ENCODE measurements at places on chromosomes 13 and 19.

DNA sequence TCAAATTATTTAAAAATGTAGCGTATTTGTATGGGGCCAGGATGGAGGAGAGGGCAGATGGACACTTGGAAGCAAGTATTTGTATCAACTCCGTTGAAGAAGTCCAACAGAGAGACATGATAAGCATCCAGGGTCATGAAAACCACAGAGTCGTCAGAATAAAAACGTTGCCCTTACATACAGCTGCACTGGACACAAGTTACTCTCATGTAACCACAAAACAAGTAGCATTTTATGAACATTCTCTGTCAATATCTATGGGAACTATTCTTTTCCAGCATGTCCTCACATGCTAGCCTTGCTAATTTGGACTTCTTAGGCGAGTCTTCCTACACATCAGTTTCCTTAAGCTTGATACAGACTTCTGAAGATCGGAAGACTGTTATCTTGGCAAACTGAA lies 35.0 kb downstream of the EFNB2 start:
- no peak for DNase-seq

DNA sequence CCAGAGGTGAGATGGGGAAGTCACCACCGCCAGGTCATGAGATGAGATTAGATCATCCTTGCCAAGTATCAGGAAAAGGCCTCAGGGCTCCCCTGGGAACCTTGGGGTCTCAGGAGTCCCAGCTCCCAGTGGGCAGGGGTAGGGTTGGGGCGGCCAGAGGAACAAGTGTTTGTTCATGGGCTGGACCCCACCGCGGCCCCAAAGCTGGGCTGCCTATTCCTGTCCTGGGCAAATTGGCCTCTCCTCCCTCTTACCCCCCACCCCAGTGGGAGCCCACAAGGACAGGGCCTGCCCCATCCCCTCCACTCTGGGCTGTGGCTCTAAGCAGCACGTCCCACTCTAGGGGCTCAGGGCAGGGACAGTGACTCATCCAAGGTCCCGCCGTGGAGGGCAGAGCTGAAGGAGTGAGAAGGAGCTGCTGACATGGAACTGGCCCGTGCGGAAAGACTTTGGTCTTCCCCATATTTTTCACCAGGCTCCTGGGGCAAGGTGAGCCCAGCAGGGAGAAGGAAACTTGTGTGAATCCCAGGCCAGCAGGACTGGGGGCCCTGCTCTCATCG lies 4.0 kb upstream of the HCN2 start:
- DNase-seq, result no peak

DNA sequence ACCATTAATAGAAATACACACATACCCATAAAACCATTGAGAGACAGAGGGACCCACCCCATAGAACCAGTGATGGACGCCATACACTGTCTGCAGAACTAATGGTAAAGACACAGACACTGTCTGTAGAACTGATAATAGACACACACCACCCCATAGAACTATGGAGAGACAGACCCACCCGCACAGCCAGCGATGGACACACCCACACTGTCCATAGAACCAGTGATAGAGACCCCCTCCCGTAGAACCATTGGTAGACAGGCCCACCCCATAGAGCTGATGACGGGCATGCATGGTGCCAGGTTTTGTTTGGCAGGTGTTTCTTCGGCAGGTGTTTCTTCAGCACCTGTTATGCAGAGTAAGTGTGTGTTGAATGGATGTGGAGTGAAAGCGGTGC lies 88.3 kb upstream of the TEX29 start:
- DNase-seq, result no peak

DNA sequence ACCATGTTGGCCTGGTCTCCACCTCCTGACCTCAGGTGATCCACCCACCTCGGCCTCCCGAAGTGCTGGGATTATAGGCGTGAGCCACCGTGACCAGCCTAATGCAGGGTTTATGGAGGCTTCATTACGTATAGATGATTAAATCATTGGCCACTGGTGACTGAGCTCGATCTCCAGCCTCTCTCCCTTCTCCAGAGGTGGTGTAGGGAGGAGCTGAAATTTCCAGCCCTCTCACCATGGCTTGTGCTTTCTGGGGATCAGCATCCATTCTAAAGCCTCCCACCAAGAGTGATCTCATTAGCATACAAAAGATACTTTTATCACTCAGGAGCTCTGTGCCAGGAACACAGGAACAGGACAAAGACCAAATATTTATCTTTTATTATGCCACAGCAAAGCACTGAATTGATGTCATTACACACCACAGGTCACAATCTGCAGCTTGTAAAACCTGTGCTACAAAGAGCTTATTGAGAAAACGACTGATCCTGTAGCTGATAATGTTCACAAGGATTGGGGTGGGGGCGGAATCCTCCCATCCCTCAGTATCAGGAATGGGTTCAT lies 32.4 kb downstream of the RHPN2 start:
- DNase-seq, result no peak

DNA sequence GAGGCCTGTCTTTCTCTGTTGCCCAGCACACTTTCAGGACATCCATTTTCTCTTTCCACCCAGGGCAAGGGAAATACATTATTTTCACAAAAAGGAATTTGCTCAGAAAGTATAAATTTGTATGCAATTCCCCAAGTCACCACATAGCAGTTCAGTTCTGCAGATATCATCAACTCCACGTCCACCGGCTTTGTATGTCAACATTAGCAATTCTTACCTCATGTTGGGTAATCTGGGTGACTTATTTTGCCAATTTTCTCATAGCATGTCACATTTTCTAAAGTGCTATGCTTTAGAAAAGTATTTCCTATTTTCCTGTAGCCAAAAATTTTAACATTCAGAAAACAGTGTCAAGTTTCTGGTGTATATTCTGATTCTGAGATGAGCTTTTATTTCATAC lies 501.8 kb downstream of the EFNB2 start:
- no peak for DNase-seq

DNA sequence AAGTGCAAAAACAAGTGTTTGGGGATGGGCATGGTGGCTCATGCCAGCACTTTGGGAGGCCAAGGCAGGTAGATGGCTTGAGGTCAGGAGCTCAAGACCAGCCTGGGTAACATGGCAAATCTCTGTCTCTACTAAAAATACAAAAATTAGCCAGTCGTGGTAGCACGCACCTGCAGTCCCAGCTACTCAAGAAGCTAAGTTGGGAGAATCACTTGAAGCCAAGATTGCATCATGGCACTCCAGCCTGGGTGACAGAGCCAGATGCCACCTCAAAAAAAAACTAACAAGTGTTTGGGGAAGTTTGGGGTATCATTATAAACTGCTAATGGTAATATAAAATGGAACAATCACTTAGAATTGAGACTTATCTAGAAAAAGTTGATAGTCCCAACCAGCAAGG lies 24.6 kb downstream of the XPO4 start:
- no peak for DNase-seq

DNA sequence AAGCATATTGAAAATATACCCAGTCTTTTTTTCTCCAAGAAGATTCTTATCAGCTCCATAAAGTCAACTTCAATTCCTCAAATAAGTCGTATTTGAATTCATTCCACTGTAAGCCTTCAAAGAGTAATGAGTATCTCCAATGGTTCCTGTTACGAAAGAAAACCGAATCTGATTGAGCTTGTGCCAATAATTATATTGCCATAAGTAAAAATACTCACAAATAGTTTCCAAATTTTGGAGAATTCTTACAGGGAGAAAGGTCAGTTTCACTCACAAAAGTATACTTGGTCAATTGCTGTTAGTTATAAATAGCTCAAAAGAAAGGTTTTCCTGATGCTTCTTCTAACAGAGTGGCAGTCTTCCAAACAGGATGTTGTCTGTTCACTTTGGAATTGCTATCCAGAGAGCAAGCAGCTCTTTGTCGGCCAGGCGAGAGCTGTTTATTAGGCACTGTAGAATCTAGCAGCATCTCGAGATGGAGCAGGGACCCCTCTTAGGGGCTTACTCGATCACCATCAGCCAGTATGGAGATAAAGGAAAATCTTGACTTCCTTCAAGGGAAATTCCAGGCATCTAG lies 13.5 kb downstream of the ERICH4 start:
- DNase-seq, result no peak

GRCh38 chr19:13985771-13986347 lies 20.3 kb downstream of the RFX1 start:
- no peak for DNase-seq

GRCh38 chr19:39970425-39970674 lies 615 bp upstream of the PSMC4 start:
- DNase-seq, result no peak

GRCh38 chr13:91383836-91384235 lies 14.6 kb upstream of the GPC5 start:
- no peak for DNase-seq

GRCh38 chr13:29523199-29523961 lies 72.1 kb downstream of the SLC7A1 start:
- no peak for DNase-seq

GRCh38 chr19:47239610-47240296 lies 8.8 kb upstream of the BBC3 start:
- peak; percentile 55 for DNase-seq

- DNase-seq, result peak; percentile 16
These were observed 735 bp upstream of the FLT1 start for GRCh38 chr13:28495538-28496187.

DNA sequence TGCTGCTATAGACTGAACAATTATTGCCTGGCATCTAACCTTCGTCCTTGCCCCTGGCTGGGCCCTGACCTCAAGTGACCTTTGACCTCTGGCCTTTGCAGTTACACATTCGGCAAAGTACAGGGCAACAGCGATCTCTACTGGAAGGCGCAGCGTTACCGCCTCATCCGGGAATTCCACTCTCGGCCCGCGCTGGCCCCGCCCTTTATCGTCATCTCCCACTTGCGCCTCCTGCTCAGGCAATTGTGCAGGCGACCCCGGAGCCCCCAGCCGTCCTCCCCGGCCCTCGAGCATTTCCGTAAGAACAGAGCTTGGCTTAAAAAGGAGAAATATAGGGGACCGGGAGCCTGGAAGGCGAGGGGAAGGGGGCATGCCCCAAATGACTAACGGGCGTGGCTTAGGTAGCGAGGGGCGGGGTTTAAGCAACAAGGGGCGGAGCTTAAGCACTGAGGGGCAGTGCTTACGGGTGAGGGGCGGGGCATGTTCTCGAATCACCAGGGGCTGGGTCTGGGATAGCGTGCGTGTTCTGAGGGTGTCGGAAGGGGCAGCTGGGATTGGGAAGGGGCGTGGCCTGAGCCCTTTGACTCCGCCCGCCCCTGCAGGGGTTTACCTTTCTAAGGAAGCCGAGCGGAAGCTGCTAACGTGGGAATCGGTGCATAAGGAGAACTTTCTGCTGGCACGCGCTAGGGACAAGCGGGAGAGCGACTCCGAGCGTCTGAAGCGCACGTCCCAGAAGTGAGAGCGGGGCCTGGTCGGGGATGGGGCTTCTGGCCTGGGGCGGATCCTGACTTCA lies 52.7 kb downstream of the TRPM4 start:
- no peak for DNase-seq

DNA sequence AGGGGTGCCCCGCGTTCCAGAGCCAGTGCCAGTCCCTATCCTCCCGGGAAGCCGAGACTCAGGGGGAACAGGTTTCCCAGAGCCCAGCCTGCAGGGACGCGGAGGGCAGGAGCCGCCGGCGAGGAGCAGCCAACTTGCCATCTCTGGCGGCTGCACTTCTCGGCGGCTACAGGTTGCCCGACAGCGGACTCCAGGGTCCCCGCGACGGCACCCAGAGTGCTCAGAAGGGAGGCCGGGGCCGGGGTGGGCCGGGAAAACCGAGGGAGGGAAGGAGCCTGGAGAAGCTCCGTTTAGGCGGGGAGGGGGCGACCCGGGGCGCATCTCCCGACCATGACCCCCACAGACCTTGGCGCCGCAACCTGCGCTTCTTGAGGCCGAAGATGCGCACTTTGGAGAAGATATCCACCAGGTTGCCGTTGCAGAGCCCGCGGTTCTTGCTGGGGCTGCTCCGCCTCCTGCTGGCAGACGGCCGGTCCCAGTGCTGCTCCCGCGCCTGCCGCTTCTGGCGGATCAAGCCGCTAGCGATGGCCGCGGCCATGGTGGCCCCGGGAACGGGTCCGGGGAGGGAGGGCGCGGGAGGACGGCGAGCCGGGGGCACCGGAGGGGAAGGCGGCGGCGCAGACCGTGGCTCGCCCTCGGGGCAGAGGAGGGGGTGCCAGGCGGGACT lies 463.8 kb downstream of the ITGBL1 start:
- peak; percentile 42 for DNase-seq

DNA sequence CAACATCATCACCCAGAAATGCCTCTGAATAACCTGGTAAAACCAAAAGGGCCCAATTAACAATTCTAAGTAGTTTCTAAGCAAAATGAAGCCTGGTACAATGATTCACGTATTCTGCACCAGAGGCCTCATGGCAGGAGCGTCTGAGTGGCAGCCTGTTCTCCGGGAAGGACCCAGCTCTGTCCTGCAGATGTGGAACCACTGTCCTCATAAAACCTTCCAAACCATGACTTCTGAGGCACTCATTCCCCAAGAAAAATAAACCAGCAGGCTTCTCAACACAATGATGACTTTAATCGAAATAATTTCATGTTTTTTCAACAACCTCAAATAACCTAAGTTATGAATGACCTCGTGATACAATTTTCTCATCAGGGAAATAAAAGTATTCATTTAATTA lies 89.9 kb downstream of the STK24 start:
- no peak for DNase-seq

- no peak for DNase-seq
These were observed 347.6 kb upstream of the NBEA start for GRCh38 chr13:34594507-34594906.

- DNase-seq, result no peak
These were observed 9.0 kb upstream of the MYDGF start for GRCh38 chr19:4678881-4679790.

GRCh38 chr13:53012707-53013106 lies 15.9 kb upstream of the OLFM4 start:
- no peak for DNase-seq

DNA sequence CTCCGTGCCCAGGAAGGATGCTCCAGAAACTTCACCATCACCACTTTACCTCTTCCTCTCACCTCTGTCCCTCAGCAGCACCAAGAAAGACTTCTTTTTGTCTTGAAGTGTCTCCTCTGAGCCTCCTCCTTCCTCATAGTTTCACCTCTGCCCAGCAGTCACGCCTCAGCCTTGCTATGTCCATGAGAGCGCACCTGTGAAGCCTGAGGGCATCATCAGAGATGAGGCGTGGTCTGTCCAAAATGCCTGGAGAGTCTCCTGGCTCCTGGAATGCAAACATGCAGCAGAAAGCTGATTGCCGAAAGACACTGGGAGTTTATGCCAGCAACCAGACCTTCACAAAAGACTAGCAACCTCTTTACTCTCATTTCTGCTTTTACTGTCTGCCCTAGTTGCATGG lies 336.6 kb downstream of the TEX29 start:
- no peak for DNase-seq
